ENCODE measurements at places on chromosomes 4 and X.

- no peak for DNase-seq
Observed at GRCh38 chr4:38320343-38320695, 343.7 kb upstream of the KLF3 start.

DNA sequence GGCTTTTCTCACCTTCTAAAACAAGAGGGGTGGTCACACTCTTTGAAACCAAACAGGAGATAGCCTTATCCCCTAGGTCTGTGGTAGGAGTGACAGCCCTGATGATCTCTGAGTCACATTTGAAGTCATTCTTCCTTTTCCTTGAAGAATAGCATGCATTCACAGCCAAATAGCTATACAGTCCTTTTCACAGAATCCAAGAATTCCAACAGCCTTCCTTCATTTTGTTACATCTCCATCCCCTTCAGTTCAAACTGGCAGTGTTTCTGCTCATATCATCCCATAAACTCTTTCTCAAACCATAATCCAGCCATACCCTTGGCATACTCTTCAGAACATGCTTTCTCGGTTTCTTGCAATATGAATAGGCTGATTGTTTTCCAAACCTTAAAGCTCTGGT, 33.3 kb upstream of the TMEM184C start:
- no peak for DNase-seq

DNA sequence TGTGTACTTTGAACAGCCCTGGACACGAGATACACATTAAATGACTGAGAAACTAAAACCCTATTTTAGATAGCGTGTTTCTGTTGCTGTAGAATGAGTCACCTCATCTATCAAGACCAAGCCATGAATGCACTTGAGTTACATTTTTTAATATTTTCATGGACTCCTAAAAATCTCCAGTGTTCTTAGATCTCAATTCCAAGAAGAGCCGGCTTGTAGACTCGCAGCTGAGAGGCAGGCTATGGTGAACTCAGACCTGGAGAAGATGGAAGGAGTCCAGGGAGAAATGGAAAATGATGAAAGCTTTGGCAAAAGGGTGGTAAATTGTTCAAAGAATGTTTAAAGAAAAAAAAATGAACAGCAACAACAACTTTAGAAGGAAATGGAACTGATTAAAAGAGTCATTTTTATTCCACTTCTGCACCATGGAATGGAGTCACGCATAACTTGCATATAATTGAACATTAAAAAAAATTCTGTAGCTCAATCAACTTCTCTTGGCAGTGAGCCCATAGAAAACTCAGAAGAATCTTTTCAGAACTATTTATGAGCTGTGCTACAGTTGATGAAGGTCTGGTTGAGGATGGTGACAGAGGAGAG, 129.8 kb downstream of the MXRA5 start:
- DNase-seq, result no peak

- no peak for DNase-seq
Observed at GRCh38 chrX:154333837-154334271, 38.3 kb downstream of the TKTL1 start.

DNA sequence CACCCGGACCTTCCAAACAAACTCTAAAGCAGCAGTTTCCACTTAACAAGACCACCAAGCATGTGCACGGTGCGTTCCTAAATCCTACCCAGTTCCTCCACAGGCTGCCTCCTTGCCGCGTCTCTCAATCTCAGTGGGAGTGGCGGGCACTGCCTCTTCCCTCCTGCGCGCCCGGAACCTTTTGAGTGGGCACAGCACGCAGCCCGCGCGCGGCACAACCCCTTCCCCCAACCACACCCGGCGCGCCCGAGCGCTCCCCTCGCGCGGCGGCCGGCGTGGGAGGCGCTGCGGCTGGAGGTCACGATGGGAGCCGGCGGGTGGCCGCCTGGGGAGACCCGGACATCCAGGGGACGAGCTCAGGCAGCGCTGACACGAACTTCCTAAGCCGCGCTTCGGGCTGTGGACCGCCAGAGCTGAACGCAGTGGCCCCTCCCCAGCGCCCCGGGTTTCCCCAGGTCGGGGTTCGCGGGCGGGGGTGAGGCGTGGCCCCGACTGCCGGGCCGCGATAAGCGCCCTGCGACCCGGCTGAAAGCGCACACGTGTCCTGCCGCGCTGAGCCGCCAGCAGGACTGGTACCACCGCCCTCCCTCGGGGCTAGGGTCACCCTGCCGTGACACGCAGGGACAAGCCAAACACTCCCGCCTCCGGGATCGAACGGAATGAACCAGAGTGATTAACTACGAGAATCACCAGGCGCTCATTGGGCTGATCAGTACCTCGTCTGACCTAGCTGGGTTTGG, at the start of gene ABCG2:
Gene ABCG2, minus strand, starts transcription at position 151 of the 740 bp plus-strand sequence. CDS start 18,644 bp downstream, outside the sequence.
- peak; percentile 19 for DNase-seq

- DNase-seq, result peak; percentile 84
Observed at GRCh38 chr4:76989391-76990061, 40.0 kb downstream of the SEPTIN11 start.

GRCh38 chr4:111031001-111031579, 408.2 kb upstream of the PITX2 start:
- no peak for DNase-seq

GRCh38 chr4:173187732-173188131, 19.1 kb downstream of the GALNT7 start:
- no peak for DNase-seq

DNA sequence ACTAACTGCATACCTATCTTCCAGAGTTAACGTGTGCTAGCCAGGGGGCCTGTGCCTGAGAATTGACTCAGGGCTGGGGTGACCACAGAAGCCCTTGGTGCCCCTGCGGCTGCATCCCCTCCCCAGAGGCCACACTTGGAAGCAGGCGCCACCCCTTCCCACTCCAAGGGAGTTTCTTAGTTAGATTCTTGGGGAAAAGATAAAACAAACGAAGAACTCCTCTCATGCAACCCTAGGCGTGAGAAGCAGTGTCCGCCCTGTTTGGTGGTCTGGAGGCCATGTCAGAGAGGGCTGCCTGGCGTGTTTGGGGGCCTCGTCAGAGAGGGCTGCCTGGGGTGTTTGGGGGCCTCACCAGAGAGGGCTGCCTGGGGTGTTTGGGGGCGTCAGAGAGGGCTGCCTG, 50.3 kb upstream of the HGFAC start:
- DNase-seq, result no peak

DNA sequence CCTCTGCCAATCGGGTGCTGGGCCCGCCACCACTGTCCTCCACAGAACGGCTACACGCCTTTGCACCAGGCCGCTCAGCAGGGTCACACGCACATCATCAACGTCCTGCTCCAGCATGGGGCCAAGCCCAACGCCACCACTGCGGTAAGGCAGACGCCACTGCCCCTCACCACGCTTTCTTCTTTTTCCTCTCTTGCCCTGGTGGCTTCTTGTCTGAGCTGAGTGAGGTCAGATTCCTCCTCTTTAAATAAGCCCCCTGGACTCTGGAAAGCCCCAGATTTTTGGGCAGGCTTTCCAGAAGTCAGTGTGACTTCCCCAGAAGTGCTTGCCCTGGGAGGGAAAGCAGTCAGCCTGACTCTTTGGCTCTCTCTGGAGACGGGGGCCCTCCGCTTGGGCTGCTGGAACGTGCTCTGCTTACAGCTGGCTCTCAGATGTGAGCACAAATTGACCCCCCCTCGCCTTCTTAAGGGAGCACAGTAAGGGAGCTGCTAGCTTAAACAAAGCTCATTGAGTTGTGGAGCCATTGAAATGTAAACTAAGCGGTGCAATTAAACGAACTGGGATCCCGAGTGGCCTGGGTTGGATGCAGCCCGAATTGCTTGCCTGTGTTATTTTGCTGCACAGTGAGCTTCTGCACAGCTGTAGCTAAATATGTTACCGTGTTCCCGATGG, 243.1 kb downstream of the ANK2 start:
- DNase-seq, result no peak

DNA sequence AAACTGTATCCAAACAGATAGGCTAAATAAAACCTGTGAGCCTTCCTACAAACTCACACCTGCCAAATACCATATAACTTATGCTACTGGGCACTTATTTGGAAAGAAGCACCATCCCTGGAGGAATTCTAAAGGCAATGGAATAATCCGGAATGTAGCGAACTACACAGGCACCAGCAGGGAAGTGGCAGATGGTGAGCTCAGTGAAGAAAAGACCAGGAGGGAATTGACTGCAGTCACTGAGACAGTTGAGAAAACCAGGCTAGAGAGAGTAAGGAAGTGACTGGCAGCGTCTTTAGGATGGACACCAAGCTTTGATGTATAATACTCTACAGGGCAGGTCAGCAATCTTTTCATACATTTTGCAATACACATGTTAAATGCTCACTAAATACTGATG, 16.3 kb downstream of the NDNF start:
- no peak for DNase-seq

DNA sequence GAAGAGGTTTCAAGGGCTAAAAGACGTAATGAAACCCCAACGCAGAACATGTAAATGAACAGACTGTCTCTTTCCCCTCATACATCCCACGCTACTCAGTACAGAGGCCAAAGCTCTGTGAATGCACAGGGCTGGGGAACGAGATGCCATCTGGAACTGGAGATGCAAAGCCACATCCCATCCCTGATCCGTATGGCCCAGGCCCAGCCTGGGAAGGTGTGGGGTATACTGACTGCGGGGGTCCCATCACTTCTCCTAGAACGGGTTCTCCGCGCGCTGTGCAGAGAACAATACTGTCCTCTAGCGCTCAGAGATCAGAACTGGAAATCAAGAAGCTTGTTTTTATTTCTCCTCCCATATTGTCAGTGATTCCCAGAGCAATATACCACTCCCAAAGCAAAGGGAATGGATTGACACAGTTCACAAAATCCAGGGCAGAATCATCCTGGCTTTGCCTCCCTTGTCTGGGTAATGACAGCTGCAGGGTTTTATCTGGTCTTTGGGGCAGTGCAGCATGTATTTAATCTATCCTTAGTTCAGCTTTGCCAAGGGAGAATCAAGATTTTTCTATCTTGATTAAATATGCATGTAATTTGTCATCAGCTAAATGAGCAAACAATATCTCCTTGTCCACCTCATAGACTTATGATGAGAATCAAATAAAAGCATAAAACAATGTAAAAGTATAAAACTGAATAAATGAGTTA, 47.3 kb upstream of the TLR3 start:
- DNase-seq, result no peak

GRCh38 chr4:77003400-77003799, 53.8 kb downstream of the SEPTIN11 start:
- DNase-seq, result no peak

- no peak for DNase-seq
Observed at GRCh38 chrX:46957297-46957696, 45.1 kb downstream of the JADE3 start.

GRCh38 chr4:78325271-78326157, 226.1 kb upstream of the ANXA3 start:
- DNase-seq, result no peak

GRCh38 chr4:117661091-117662072, 372.9 kb upstream of the NDST3 start:
- DNase-seq, result no peak

DNA sequence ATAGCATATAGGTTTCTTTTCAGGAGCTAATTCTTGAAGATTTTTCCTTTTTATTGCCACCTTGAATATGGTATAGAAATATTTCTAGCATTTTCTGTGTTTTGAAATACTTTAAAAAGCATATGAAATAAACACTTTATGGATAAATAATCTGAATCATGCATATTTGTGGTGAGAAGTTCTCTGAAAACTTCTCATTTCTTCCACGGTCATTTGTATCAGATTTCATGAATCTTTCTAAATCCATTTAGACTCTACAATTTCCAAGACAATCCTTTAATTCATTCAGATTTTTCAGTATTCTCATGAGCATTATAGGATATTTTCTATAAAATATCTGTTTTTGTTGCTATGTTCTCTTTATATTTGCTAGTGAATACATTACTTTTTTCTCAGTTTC, 16.2 kb upstream of the CA5B start:
- DNase-seq, result no peak

DNA sequence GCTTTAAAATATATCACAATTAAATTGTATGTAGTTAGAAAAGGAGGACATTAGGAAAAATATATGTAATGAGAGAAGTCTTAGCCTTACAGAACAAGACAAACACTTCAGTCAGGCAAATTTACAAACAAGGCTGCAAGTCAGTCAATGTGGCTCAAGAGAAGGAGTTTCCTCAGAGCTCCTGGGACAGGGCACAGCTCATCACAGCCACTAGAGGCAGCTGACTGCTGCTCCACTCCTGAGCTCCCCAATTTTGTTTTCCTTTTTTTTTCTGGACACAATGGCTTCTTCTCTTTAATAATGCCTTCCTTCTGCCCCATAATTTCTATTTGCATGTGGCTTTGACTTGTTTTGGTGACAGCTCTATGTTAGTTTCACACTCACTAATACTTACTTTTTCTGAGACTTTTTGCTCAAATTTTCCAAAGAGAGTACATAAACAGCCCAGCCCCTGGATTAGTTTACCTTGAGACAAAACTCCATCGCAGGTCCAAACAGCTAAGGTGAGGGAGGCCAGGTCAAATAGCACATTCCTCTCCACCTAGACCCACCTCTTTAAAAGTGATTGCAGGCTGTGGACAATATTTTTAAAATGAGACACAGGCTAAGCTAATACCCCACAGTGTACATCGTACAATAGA, 850.4 kb upstream of the FRG1 start:
- no peak for DNase-seq

DNA sequence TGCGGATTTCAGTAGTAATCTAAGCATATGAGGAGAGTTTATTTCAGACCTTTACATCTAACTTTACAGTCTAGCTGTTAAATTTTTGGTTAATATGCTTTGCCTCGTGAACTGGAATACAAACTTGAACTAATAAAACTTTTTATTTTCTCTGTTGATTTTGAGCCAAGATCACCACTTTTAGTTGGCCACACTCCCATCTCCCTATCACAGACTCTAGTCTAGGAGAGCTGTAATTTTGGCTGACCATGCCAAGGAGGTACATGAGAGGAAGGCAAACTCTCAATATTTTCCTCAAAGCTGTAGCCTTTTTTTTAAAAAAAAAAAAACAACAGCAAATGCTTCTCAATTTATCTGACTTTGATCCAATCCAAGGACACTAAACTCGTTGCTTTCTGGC, 597.5 kb upstream of the PCDH7 start:
- DNase-seq, result no peak

- no peak for DNase-seq
Observed at GRCh38 chrX:80576806-80577533, 156.7 kb downstream of the TENT5D start.

DNA sequence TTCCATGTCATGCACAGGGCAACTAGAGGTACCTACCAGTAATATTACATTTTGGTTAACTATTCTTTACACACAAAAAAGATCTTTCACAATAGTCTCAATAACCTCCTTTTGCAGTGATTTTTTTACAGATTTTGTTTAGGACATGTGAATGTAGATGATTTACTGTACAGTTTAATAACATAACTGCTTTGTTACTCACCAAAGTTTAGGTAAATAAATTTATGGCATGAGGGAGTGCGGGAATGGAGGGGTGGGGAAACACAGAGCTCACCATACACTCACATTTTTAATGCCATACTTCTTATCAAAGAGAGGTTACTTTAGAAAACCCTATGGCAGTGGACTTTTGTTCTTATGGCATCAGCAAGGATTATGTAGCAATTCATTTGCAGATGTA, 93.1 kb upstream of the TEX13A start:
- DNase-seq, result no peak

DNA sequence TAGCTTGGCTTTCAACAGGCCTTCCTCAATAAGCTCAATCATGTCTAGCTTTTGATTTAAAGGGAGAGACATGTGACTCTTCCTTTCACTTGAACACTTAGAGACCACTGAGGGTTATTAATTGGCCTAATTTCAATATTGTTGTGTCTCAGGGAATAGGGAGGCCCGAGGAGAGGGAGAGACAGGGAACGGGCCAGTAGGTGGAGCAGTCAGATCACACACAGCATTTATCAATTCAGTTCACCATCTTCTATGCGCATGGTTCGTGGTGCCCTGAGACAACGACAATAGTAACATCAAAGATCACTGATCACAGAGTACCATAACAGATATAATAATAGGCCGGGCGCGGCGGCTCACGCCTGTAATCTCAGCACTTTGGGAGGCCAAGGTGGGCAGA, 17.8 kb downstream of the ZNF81 start:
- DNase-seq, result no peak
